Fibroblast of upper back skin (primary cell): ENCODE measurements at places on chromosomes 2 and 18.
A peak's percentile ranks its signal among the peaks of the same experiment; 100 is the strongest.

- DNase-seq: peak; percentile 14
Observed at GRCh38 chr2:26666671-26667070, 25.5 kb upstream of the CIB4 start.

DNA sequence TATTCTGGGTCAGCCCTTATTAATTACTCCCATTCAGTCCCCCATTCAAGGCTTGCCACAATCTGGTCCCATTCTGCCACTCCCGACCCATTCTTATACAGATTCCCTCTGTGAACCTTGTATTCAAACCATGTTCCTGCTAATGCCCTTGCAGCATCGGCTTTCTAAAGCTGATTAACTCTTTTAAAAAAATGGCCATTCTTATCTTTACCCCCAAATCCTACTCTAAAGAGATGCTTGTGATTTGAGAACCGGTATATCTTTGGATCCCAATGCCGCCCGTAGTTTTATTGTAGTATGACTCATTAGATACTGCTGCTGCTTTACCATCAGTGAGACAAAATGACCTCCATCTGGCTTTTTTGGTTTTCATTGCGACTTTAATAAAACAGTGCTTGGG lies 72.2 kb downstream of the XRCC5 start:
- DNase-seq: no peak

DNA sequence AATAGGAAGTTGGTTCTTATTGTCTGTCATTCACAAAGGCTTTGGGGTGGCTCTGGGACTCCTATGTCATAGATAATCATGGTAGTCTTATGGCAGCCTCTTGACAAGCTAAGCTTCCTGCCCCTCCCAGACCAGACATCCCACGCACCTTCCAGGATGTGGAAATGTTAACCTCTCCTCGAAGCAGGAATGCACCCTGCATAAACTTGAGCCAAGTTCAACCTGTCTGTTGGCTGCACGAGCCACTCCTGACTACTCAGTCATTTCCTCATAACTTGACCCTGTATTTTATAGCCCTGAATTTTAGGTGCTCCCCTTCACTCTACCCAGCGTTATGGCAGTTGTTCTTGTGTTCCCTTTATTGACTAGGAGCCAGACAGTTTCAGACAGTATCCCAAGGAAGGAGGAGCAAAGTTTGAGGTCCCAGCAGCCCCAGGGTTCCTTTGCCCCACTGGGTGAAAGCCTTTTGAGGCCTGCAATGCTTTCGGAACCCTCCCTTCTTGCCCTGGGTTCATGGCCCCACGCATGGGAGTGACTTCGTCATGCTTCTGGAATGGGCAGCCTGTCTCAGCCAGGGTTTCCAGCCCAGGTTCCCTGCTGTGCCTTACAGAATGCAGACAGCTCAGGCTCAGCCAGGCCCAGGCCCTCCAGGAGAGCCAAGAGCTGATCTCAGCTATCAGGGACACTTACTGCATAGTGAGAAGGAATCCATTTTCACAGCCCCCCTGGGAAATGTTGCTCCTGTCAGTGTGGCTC lies 15.6 kb upstream of the INO80C start:
- peak; percentile 95 for DNase-seq

DNA sequence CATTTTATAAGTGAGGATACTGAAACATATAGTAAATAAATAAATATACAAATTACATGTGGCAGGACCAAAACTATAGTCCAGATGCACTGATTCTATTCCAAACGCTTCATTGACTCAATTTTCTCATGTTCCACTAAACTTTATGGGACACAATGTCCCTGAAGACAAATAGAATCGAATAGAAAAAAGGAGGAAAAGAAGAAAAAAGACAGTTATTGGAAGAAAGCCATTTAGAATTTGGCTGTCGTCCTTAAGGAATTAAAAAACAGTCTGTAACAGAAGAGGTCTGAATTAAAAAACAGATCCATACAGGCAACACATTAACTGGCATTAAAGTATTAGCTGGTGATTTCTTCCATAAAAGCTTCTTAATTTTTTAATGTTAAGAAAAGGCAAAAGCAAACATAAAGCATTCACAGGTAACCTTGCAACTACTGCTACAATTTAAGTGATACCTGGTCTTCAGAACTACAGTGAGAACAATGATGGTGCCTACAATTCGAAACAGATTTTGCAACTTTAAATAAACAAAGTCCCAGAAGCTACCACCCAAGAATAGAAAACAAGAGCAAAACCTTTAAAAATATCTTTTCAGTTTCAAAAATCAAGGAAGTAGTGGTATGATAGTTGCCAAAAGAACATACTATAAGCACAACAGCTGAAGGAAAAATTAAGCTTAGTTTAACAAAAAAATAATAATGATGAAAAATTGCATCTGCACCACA lies 17.4 kb upstream of the CHAC2 start:
- DNase-seq: no peak

- no peak for DNase-seq
Observed at GRCh38 chr18:4844320-4844719, 352.7 kb downstream of the AKAIN1 start.

GRCh38 chr2:54967759-54968365 lies 82.4 kb downstream of the RTN4 start:
- no peak for DNase-seq

- DNase-seq: no peak
Observed at GRCh38 chr2:70887550-70888246, 48.0 kb upstream of the ATP6V1B1 start.

DNA sequence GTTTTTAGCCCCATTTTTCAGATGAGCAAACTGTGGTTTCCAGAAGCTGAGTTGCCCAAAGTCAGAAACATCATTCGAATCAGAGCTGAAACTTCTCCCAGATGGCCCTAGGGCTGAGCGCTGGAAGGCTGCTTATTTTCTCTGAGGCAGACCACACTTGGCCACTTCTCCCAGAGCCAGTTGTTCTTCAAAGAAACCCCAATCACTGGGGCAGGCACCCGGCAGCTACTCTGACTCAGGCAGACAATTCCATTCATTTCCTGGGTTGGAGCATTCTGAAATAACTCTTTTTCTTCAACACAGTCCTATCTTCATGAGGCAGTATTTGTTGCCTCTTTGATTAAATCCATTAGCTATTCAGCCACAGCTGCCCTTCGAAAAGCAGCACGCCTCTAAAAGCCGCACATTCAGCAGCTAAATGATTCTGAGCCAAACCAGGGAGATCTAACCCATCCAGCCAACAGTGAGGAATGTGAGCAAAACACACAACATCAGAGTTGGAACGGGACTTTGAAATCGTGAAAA lies 40.9 kb downstream of the LRATD1 start:
- no peak for DNase-seq
